ENCODE measurements at places on chromosomes 1 and 21. TPM values are rescaled to one million over a fixed set of nuclear protein-coding genes. Genes with fewer than 3 reads are reported as not detected.

The FOXD2 gene
- polyA plus RNA-seq = 0.23 TPM

The MRAP gene
- not detected for polyA plus RNA-seq

The SPRR3 gene
- polyA plus RNA-seq = 71.9 TPM

The KRTAP19-1 gene
- polyA plus RNA-seq = not detected

The SYT2 gene
- polyA plus RNA-seq = 0.51 TPM

The HIVEP3 gene
- not detected for polyA plus RNA-seq

The CYP4A22 gene
- polyA plus RNA-seq = not detected

The DMBX1 gene
- not detected for polyA plus RNA-seq

The SUSD4 gene
- polyA plus RNA-seq = 2.7 TPM

The PADI2 gene
- 92.4 TPM for polyA plus RNA-seq

The UMODL1 gene
- polyA plus RNA-seq = not detected

The ADAMTS1 gene
- 27.5 TPM for polyA plus RNA-seq

The SPRR2G gene
- polyA plus RNA-seq = not detected

The G0S2 gene
- 1.8 TPM for polyA plus RNA-seq

The RGSL1 gene
- not detected for polyA plus RNA-seq

The TNFRSF9 gene
- 0.16 TPM for polyA plus RNA-seq

The RYR2 gene
- polyA plus RNA-seq = 2.4 TPM

The PDC gene
- polyA plus RNA-seq = not detected

The HMCN1 gene
- polyA plus RNA-seq = not detected

The SEC22B gene
- 19.1 TPM for polyA plus RNA-seq

The MNDA gene
- polyA plus RNA-seq = 4.0 TPM

The HSF2BP gene
- polyA plus RNA-seq = not detected

The AMY1C gene
- not detected for polyA plus RNA-seq

The S100A8 gene
- polyA plus RNA-seq = 16.2 TPM

The RAP1GAP gene
- polyA plus RNA-seq = 1.7 TPM

The NBL1 gene
- 34.8 TPM for polyA plus RNA-seq

The LAMC1 gene
- polyA plus RNA-seq = 318 TPM

The BEND5 gene
- 33.7 TPM for polyA plus RNA-seq

The TTC24 gene
- polyA plus RNA-seq = 0.34 TPM

The FRRS1 gene
- polyA plus RNA-seq = 2.9 TPM

The OR2L13 gene
- polyA plus RNA-seq = not detected

The HSD11B1 gene
- 0.24 TPM for polyA plus RNA-seq

The CFH gene
- polyA plus RNA-seq = 83.6 TPM

The TDRD5 gene
- 0.71 TPM for polyA plus RNA-seq

The RHD gene
- not detected for polyA plus RNA-seq

The DAB1 gene
- 2.4 TPM for polyA plus RNA-seq

The PDZK1 gene
- polyA plus RNA-seq = 1.2 TPM

The ERG gene
- 34.0 TPM for polyA plus RNA-seq
